ENCODE measurements at places on chromosomes 7 and 10.

DNA sequence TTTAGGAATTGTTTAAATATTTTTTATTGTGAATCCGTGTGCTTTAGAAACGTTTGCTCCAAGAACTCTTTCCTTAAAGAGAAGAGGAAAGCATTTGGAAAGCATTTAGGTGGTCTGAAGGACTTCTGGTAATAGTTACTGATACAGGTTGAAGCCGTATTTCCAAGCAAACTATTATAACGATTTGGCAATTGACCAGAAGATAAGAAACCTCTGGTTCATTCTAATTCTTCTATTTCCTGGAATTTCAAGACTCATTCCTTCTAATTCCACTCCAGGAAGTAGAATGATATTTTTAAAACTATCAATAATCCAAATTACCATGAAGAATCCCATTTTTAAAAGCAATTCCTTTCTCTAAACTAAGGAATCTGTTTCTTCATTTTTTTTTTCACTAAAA is 158.9 kb upstream of the AGR3 start:
- no peak for DNase-seq

DNA sequence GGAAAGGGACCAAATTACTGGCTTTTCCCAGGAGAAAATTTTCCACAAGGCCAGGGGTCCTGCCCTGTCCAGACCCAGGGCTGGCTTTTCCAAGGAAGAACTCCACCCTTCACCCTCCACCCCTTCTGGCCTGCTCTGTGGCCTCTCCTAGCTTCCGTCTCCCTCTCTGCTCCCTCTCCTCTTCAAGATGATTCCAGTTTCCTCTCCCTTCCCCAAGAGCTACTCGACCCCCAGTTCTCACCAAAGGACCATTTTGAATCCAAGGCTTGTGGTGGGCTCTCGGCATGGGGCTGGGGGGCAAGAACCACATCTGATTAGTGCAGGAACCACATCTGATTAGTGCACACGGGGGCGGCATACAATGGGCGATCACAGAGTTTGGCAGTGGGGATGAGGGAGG is 7.7 kb downstream of the CHAT start:
- DNase-seq, result no peak

DNA sequence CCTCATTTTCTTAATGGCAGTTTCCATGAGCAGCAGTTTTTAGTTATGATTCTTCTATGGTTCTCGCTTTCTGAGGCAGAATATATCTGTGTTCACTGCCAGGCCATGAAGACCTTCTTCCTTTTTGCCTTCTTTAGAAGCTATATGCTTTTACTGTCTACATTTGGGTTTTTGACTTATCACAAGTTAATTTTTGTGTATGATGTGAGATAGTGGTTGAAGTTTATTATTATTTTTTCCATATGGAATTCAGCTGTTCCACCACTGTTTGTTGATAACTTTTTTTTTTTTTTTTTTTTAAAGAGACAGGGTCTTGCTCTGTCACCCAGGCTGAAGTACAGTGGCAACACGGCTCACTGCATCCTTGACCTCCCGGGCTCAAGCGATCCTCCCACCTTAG is 44.5 kb downstream of the INPP5A start:
- no peak for DNase-seq

DNA sequence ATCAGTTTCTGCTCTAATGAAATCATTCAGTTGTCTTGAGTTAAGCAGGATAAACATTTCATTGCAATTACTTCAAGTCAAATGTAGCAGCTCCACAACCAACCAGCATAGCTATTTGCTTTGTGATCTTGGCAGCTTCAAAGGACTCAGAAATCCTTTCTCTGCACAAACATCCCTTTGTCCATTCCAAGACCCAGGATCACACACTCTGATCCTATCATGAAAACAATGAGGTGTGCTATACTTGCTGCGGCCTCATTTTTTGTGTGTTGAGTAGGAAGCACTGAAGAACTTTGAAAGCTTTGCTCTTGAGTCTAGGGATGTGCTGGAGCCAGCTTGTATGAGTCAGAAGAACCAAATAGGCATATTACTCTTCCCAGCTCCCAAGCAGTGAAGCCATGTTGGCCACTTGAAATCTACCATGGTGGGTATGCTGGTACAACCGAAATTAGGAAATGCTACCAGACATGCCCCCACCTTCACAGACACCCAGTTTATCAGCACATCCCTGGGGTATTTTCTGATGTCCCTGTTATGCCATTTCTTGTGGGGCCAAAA is 199.4 kb upstream of the PRSS58 start:
- no peak for DNase-seq

DNA sequence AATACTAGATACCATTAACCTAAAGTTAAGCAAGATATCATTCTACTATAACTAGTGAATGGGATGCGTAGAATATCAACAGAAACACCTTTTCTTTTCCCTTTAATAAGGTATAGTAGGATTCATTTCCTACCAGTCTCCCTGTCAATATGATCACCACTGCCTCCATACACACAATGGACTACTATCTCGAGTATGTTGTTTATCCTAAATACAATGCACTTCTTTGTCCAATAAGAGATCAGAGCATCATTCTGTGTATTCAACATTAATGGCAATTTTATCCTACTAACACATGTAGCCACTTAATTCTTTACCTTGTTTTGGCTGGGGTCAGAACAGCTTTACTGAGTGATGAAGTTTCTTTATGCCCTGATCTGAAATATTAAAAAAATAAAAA is 276.3 kb downstream of the TFEC start:
- no peak for DNase-seq

- DNase-seq, result no peak
Observed at GRCh38 chr7:88127637-88128290, 92.1 kb downstream of the SRI start.

GRCh38 chr10:29317423-29318021 is 28.7 kb downstream of the LYZL1 start:
- no peak for DNase-seq

GRCh38 chr10:13106387-13107045 is 6.6 kb downstream of the OPTN start:
- DNase-seq, result no peak

DNA sequence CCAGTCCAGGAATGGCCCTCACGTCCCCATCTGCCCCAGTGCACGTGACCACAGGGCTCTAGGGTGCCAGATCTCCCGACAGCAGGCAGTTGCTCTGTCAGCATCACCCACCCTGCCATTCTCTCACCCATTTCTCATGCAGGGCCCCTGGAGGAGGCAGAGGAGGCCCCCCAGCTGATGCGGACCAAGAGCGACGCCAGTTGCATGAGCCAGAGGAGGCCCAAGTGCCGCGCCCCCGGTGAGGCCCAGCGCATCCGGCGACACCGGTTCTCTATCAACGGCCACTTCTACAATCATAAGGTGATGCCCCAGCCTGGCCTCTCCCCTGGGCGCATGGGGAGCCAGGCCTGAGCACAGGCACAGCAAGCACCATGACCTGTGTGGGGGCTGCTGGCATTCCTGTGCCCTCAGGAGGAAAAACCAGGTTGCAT is 6.1 kb upstream of the DEPP1 start:
- DNase-seq, result no peak

GRCh38 chr10:122499491-122499941 is 38.2 kb downstream of the HTRA1 start:
- no peak for DNase-seq

DNA sequence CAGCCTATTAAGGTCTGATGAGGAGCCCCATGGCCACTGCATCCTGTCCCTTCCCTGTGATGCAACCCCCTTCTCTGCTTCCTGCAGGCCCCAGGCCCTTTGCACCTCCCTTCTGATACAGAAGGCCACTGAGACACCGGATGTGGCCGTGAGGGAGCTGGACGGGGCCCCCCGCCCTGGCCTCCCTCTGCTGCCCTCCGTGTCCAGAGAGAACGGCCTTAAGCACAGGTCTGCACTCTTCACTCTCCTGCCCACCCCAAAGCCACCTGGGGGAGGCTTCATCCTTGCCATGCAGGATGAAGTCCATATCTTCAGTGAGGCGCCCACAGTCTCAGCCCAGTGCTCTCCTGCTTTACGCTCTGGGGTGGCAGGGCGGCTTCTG is 86.9 kb upstream of the GNA12 start:
- no peak for DNase-seq

- DNase-seq, result peak; percentile 78
Observed at GRCh38 chr10:105328503-105329133, 687.5 kb downstream of the SORCS3 start.

DNA sequence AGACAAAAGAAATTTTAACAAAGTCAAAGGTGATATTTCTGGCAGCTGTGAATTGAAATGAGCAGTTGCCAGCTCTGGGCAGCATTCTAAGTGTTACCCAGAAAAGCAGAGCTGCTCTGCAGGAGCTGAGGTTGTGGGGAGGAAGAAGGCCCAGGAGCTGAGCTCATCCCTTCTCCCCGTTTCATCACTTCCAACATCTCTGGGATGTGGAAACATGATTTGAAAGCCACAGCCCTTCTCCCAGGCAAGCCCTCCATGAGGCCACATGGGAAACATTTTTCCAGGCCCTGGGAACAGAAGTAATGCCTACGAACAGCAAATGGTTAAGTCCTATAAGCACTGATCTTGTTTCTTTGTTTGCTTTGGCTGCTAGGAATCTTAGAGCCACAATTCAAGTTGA is 10.9 kb upstream of the DMBT1 start:
- DNase-seq, result no peak

DNA sequence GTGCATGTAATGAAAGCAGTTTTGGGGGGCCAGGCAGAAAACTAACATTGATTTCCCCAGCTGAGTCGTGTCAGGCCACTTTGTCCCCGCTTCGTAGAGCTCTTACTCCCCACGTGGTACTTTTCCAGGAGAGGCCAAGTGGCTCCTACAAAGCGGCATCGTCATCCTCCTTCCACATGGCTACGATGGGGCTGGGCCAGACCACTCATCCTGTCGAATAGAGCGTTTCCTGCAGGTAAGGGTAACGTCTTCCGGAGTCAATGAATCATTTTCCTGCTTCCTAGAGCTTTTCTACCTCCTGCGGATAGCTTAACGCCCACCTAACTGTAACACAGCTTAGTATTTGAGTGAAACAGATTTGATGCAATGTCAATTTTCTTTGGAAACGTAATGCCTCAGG is 21.7 kb upstream of the SEC61A2 start:
- DNase-seq, result no peak

DNA sequence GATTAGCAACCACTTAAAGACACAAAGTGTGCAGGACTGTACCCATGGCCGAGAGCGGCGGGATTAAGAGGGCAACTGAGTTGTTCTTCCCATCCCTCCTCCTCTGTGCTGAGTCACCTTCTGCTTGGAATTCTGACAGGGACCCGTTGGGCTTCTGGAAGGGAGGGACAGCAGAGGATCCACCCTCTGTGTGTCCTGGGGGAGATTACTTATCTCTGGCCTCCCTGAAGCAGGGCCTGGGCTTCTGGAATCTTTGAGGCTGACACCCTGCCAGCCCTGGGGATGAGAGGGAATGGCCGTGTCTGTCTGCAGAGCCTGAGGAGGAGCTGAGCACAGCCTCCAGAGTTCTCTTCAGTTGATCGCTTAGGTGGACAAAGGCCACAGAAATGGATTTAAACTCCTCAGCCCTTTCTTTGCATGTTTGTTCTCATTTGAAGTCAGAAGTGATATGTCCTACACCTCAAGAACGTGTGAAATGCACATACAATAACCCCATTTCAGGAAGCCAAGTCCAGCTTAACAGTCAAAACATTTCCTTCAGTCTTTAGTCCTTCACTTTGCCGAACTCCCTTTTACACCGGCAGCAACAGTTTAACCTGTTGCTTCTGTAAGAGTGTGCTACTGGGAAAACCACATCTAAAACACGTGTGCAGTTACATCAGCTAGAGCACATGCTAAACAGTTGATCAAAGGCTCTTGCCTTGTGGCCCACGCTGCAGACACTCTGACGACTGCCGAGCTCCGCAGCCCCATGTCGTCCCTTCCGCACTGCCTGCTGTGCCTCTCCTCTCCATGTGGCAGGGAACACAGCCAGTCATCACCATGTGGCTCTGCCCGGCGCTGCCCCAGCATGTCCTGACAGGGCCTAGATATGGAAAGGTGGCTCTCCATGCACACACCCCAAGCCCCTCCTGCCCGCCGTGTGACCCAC is 55.7 kb downstream of the IKZF1 start:
- no peak for DNase-seq

DNA sequence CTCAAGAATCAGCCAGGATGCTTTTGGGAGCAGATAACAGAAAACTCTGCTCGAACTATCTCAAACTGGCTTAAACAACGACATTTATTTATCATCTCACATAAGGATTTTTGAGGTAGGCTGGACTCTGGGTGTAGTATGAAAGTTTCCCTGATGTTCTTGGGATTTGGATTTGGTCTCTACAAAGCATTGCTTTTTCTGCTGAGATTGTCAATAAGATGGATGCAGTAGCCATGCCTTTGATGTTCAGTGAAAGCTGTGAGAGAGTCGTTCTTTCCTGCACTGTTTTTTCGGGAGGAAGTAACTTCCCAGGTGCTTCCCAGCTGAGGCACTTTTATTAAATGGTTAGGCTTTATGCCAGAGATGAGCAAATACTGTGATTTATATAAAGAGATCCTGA is 181.1 kb downstream of the PRKG1 start:
- DNase-seq, result no peak

DNA sequence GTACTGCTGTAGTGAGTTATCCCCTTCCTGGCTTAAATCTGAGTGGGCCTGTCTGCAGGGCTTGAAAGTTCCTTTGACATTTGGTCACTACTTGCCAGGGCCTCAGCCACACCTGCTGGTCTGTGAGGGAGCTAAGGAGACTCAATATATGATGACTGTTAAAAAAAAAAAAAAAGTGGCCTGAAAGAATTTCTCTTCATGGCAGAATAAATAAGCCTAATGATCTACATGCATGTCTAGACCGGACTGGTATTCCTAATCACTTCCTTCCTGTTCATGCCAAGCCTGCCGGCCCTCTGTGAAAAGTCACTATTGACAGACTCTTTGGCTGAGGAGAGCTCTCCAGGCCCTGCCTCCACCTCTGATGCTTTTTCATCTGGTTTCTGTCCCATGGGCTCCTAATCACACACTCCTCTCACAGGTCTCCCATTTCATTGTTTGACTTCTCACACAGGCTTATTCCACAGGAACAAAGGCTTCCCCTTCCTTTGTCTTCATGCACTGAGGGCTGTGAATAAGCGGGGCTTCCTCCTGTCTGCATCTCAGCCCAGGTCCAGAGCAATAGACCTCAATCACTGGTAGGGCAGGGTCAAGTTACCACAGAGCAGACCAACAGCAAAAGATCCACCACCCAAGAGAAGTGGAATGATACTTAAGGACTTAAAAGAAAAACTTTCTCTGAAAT is 99.1 kb upstream of the SEC61G start:
- no peak for DNase-seq
